ENCODE measurements at places on chromosomes 12 and 14.

GRCh38 chr12:112967858-112968257 is 10.5 kb upstream of the OAS2 start:
- DNase-seq = no peak

- DNase-seq = no peak
Observed at GRCh38 chr12:56839489-56839848, 76.3 kb downstream of the HSD17B6 start.

DNA sequence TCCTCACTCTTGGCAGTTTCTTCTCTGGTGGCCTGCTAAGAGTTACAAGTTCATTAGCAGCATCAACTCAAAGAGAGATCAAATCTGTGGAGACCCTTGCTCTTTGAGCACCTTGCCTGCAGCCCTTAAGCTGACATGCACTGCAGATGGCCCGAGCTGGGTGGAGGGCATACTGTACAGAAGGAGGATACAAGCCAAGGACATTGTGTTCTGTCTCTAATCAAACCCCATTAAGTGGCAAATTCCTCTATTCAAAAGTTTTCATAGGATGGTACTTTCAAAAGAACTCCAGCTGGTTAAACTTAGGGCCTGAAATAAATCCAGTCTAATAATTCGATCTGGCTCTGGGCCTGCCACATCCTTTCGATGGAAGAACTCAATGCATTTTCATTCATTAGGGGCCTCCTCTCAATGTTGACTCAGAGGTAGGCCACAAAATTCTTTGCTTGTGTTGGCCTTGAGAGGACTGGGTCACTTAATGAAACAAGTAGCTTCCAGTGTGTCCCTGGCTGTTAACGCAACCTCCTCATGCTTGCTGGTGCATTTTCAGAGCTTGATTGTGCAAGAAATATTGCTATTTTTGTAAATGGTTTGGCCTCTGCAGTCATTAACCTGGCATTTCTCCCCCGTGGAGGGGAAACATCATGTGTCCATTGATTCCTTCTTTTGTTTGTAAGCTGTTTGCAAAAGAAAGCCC is 318.2 kb downstream of the NUAK1 start:
- no peak for DNase-seq

GRCh38 chr12:106682594-106683234 is 91.8 kb upstream of the RIC8B start:
- peak; percentile 21 for DNase-seq

DNA sequence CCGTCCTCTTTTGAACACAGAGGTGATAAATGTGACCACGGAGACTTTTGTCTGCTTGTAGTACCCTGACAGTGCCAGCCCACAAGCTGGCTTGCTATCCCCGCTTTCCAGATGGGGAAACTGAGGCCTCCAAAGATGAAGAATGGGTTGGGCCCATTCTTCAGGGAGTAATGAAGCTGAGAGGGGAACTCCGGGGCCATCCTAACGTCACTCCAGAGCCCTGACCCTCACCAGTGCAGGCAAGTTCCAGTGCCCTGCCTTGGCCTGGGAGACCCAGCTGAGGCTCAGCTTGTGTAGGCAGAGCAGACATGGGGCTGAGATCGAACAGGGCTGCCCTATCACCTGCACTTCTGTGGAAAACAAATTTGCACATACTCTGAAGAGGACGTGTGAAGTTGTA is 277.1 kb downstream of the DPF3 start:
- DNase-seq = no peak

DNA sequence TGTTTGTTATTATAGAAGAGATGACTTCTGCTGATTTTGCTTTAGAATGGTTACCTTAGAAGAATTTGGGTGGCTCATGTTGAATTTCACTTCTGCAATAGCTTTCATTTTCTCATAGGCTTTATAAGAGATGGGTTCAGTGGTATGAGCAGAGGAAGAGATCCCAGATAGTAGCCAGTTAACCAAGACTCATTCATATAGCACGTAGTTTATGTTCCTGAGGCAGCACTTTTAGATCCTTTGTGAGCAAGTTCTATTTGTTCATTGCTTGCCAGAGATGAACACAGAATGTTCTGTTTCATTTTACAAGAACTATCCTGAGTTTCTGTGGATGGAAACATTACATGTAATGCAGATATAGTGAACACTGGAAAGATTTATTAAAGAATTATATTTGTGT is 32.2 kb downstream of the RAB21 start:
- DNase-seq = no peak

DNA sequence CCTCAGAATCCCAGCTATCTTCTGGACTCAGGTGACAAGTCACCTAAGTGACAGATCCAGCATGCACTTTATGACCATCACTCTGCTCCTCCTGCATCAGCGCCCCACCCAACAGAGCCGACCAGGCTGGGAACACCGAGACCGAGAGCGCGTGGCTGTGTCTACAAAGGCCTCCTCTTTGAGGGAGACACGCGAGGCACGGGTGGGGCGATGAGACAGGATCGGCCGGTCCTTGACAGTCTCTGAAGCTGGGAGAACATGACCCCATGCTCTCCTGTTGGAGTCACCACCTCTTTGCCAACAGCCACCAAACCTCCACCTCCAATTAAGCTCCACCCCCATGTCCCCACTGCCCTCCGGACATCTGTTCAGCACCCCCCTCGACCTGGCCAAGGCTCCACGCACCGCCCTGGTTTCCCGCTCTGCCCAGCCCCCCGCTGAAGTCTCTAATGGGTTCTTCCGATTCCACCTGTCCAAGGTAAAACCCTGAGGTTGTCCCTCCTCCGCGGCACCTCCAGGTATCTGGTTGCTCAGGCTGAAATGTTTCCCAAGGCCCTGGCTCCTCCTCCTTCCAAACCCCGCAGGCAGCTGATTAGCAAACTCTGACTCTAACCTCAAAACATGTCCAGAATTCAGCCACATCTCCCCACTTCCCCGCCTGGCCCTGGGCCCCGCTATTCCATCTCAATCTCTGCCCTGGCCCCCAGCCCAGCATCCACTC is 31.5 kb downstream of the HSP90AA1 start:
- DNase-seq = no peak

DNA sequence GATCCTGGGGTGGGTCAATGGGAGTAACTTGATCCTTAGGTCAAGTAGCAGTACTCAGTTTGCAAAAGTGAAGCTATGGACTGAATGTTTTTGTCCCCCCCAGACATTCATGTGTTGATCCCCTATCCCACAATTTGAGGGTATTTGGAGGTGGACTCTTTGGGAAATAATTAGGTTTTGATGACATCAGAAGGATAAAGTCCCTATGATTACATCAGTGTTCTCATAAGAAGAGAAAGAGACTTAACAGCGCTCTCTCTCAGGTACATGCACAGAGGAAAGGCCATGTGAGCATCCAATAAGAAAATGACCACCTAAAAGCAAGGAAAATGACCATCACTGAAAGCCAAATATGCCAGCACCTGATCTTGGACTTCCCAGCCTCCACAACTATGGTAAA is 550.8 kb downstream of the FOXG1 start:
- no peak for DNase-seq

DNA sequence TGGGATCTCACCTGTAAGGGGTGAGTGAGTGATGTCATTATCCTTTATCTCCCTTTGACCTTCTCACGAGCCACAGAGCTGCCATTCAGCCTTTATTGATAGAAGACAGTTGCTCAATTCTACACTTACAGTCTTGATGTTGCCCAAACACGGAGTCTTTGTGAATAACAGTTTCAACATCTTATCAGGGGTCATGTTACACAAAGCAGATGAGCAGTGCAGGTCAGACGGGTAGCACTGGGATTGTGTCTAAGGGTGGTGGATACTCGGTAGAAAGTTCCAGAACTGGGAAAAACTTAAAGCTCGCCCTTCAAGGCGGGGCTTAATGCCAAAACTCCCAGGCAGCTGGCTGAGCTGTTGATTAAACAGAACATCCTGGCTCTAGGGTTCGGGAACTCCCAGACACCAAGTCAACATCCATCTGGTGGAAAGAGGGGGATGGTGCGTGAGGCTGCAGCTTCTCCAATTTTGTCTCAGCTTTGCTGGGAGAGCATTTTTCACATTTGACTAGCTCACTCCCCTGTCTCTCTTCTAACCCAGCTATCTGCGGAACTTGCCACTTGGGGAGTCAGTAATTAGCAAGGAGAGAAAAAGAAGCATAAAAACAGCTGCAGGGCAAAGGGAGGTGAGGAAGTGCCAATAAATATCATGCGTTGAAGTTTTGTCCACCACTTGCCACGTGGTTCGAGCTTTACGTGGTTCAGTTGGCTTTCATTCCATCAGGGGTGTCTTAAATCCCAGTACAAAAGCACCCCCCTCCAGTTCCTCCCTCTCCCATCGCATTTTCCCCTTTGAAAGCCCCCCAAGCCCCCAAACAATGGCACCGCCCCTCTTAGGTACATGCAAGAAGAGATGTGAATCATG is 31.0 kb downstream of the FOXN4 start:
- no peak for DNase-seq

DNA sequence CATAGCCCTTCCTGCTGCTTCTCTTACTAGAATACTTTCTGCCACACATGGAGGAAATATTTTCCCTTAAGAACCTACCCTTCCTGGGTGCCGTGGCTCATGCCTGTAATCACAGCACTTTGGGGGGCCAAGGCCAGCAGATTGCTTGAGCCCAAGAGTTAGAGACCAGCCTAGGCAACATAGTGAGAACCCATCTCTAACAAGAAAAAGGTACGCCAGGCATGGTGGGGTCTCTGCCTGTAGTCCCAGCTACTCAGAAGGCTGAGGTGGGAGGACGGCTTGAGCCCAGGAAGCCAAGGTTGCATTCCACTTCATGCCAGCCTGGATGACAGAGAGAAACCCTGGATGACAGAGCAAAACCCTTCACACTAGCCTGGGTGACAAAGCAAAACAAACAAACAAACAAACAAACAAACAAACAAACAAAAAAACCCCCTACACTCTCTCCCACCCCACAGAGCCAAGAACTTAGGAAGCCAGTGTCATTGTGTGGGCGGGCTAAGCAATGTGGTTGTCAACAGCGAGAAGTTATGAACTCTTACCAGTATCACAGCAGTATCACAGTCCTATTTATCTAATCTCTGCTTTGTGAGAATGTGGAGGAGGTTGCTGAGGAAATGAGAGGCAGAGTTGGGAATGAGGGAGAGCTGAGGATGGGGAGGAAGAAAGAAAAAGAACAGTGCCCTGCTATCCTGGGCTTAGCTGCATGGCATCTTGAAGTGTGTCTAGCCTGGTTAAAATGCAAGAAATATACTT is 53.8 kb upstream of the CLEC14A start:
- DNase-seq = no peak

- peak; percentile 56 for DNase-seq
Observed at GRCh38 chr12:3752741-3753486, at the start of gene CRACR2A. TSS of gene CRACR2A (minus strand) at chr12:3753109. CDS start at chr12:3696999, 56,110 bp downstream.

GRCh38 chr12:95829395-95829794 is 29.4 kb upstream of the SNRPF start:
- DNase-seq = no peak

DNA sequence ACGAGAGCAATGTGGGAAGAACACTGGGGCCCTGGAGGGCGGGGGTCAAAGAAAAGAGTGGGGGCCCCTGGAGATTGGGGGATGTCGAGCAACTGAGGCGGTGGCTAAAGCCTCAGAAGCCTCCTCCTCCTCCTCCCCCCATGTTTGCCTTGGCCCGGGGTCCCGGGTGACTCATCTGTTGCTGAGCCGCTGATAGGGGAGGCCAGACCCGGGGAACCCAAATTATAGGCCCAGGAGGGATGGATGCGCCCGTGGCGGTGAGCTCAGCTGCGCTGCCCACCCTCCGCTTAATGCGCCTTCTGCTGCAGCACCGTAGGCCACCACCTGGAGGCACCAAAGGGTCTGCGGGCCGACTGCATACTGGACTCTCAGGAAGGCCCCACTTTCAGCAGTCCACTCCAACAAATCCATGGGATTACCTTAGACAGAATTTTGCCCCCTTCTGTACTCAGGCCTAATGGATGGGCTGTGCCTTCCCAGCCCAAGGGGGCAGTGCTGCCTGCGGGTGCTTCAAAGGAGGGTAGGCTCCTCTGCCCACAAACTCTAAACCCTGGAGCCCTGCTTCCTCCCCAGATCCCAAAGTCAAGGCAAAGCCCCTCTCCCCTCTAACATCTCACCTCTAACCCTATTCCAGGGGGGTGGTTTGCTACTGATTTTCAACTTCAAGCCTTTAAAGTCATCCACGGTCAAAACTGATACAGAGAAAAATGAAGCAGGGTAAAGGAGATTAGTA is 2.6 kb upstream of the WNT10B start:
- DNase-seq = no peak

DNA sequence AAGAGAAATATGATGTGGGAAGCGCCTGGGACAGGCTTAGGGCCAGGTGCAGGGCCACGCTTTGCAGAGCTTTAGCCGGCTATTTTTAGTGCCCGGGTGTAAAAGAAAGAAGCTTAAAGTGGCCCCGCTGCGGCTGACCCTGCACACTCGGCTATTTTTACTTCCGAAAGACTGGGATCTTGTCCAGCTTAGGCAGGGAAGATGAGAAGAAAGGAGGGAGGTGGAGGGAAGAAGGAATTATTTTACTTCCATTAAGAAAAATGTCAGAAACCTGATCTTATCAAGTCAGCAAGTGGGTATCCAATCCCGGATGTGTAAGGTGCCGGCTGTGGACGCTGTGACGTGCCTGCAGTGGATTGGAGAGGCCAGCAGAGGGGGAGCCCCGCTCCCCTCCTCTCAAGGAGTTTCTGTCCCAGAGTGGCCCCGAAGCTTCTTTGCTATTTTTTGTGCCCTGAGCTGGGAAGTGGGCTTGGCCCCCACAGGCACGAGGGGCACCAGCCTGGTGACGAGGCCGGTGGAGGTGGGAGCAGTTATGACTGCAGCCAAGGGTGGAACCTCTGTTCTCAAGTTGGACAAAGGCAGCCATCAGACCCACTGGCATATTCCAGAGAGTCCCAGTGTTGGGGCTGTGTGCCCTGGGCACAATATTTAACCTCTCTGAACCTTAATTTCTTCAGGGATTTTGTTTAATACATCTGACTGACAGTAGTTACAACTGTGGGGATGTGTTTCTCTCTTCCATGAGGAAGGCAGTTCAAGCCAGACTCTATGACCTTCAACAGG is 97.7 kb downstream of the ESRRB start:
- no peak for DNase-seq

DNA sequence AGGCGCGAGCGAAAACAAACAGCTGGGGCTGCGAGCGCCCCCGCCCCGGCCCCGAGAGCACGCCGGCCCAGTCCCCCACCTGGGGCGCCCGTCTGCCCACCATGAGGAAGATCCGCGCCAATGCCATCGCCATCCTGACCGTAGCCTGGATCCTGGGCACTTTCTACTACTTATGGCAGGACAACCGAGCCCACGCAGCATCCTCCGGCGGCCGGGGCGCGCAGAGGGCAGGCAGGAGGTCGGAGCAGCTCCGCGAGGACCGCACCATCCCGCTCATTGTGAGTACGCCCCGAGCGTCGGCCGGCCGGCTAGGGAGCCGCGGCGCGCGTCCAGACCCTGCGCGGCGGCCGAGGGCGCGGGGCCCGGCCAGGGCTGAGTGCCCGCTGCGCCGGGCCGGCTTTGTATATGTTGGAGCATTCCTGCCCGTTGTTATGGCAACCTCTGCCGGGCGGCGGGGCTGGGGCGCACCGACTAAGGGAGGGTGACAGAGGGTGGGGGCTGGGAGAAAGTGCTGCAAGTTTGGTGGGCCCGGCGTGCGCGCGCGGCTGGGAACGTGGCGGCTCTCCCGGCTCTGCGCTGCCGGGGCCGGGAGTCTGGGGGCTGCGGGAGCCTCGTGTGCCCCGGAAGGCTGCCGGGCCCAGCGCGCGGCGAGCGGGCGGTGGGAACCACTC is 367 bp downstream of the GALNT16 start:
- no peak for DNase-seq
